Cardiac septum (tissue), 1 donor: ENCODE measurements at places on chromosomes 4 and X.

DNA sequence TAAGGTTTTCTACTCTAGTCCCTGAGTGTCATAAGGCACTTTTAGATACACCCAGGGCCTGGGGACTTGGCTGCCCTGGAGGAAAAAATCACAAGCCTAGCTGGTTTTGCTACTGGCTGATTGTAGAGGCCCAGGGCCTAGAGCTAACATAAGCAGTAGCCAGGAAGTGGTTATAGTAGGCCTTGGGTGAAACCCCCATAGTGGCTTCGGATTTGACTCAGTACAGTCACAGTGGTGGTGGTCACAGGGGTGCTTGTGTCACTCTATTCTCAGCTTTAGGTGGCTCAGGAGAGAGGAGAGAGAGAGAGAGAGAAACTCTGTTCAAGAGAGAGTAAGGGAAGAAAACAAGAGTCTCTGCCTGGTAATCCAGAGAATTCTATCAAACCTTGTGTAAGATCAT is 194.5 kb upstream of the EDA2R start:
- no peak for DNase-seq

GRCh38 chr4:94911106-94911505 is 153.4 kb downstream of the BMPR1B start:
- DNase-seq, result no peak

GRCh38 chr4:21879187-21879586 is 69.4 kb downstream of the KCNIP4 start:
- no peak for DNase-seq

DNA sequence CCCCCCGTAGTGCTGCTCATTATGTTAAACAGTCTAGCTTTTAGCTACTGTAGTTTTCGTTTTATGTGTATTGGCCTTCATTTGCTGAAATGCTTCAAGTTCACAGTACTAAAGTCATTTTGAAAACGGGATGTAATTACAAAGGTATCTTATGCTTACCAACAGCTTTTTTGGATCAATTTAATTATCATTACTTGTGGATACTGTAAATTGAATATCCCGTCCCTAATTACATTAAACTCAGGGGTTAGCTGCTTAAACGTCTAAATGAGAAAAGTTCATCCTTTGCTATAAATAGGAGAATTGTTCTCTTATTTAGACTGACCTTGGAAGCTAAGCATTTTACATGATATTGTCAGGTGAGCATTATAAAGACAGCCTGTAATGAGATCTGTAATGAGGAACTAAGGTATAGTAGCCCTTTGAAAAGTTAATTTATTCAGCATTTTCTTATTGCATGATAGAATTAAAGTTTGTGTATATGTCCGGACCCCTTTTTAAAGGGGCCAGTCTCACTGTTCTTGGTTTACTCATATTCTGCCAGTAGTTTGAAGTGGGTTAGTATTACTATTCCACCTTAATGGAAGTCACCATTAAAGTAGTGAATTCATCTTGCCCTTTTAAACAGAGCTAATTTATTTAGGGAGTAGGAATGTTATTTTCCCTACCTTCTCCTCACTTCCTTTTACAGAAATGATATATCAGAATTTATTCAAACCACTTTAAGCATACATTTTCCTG is 252.6 kb downstream of the TENM3 start:
- DNase-seq, result no peak

- no peak for DNase-seq
Observed at GRCh38 chr4:10688846-10689245, 4.3 kb upstream of the CLNK start.

DNA sequence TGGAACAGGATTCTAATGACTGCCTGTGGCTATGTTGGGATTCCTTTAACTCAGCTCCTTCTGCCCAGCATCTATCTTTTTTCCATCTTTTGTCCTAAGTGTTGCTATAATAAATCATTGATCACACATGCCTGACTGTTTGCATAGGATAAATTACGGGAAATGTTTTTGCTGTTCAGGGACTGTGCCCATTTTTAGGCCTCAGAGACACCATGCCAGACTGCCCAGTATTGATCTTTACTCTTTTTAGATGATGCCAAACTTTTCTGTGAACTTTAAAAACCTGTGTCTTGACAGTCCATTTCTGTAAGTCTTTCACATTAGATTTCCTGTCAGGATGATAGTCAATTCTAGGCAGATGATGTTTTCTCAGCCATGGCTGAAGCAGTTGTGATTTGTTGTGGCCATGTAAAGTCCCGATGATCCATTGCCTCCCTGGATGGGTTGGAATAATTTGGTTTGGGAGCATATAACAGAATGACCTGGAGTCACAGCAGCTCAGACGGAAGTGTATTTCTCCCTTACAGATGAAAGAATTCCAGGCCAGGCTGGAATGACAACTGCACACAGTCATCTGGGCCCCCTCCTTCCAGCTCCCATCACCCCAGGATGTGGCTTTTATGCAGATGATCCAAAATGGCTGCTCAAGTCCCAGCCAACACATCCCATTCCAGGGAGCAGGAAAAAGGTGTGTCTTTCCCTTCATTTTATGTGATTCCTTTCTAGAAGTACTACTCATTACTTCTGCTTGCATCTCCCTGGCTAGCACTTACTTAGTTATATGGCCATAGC is 3.4 kb downstream of the HTT-AS start:
- no peak for DNase-seq

DNA sequence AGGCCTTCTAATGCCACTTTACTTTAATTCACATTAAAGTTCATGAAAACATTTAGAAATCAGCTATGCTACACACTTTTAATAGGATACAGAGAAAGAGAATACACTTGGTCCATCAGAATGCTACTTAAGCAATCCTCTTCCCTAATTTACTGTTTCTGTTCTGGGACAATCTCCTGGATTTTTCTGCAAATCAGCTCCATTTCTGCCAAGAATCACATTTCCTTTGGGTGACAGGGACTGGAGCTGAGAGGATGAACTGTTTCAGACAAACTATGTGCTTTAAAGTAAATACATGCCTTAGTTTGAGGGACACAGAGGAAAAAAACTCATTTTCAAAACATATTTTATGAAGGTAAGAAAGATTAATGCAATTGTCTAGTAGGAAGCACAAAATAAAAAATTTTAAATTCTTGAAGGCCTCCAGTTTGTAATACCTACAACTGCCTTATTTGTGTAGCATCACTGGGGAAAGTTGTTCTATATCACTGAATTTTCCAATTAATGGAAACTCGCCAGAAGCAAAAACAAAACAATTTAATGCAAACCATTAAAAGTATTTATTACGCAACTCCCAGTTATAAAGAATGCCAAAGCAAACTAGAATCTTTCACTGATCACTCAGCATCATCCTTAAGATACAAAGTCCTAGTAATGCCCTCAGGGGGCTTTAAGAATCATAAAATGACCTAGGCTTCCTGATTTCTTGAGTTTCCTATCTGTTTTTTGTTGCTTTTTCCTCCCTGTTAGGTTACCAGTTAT is 36.3 kb downstream of the BCLAF3 start:
- DNase-seq, result no peak

DNA sequence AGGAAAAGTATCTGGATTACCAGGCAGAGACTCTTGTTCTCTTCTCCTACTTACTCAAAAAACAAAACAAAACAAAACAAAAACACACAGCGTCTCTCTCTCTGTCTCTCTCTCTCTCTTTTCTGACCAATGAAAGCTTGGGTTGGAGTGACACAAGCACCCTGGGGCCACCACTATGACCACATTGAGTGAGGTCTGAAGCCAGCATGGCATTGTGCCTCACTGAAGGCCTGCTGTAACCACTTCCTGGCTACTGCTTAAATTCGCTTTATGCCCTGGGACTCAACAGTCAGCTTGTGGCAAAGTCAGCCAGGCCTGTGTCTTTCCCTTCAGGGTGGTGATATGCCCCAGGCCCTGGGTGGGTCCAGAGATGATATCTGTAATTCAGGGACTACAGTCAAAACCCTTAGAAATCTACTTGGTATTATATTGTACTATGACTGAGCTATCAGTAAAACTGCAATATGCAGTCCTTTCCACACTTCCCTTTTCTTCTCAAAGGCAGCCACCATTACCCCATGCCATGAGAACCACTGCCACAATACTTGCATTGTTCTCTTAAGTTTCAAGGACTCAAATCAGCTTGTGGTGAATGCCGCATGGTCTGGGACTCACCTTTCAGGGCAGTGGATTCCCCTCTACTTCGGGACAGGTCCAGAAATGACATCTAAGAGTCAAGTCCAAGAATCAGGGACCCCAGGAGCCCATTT is 606.8 kb upstream of the KLHL4 start:
- DNase-seq, result no peak

GRCh38 chrX:66045894-66046293 is 6.0 kb upstream of the VSIG4 start:
- DNase-seq, result no peak

DNA sequence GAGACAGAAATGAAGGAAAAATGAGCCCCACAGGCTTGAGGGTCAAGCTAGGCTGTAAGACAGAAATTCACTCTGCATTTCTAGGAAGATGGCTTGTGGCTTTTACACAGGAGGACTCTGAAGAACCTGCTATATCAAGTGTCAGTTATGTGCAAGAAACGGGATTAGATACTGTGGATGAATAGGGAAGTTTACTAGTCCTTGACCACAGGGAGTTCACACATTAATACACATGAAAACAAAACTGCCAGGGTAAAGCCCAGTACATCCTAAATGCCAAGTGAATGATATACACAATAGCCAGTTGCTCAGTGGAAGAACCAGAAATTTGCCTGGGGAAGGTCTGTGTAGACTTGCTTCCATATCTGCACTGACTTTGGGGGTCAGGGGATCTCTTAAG is 53.5 kb downstream of the TMEM131L start:
- DNase-seq, result no peak

GRCh38 chr4:128029907-128030306 is 31.2 kb upstream of the LARP1B start:
- DNase-seq, result no peak

DNA sequence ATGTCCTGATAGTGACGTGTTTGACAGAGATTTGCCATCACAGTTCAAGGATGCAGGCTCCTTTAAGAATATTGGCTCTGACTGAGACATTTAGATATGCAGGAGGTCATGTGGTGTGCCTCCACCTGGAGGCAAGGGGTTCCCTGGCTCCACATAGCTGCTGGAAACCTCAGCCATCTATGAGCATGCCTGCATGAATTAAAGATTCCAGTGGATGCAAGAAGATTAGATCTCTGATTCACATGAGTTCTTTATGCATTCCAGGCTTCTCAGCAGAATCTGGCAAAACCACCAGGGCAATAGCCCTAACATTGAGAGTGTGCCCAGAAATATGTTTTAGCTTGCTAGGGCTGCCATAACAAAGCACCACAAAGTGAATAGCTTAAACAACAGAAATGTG is 298.5 kb upstream of the AADAT start:
- no peak for DNase-seq

- DNase-seq, result no peak
Observed at GRCh38 chr4:123304151-123304964, 92.2 kb upstream of the SPRY1 start.

GRCh38 chr4:102454268-102454667 is 46.9 kb upstream of the NFKB1 start:
- no peak for DNase-seq

DNA sequence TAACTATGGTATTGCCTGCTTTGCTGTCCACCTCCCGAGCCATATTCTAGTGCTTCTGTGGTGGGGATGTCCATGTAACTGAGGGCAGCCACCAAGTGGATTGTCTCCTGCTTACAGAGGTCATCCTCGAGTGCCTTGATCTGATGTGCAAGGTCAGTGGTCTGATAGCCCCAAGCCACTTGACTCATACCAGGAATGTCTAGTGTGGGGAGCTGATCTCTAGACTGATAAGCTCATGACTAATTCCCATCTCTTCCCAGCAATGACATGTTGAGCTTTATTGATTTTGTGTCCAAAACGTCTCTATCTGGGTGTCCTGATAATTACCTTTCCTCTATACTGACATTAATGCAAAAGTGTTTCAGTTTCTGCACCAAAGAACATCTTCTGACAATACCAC is 168.4 kb upstream of the WDR1 start:
- DNase-seq, result no peak

GRCh38 chrX:38664285-38664684 is 102.9 kb downstream of the TSPAN7 start:
- DNase-seq, result no peak

DNA sequence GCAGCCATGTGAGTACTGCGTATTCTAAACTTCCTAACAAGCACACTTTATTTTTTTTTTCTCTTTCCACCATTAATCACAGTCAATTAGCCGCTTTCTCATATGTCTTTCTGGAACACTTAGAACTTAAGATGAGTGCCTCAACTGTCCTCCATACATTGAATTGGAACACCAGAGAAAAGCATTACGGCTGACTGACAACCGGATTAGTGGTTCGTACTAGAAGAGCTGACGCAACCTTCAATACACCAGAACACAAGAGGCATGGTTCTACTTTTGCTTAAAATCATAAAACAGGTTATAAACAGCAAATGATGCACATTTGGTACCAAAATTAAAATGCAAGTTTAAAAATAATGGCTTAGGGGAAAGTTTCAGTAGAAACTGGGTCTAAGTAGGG is 3.3 kb downstream of the TMEM47 start:
- DNase-seq, result no peak

- DNase-seq, result no peak
Observed at GRCh38 chr4:154779362-154779947, 1.6 kb upstream of the RBM46 start.

DNA sequence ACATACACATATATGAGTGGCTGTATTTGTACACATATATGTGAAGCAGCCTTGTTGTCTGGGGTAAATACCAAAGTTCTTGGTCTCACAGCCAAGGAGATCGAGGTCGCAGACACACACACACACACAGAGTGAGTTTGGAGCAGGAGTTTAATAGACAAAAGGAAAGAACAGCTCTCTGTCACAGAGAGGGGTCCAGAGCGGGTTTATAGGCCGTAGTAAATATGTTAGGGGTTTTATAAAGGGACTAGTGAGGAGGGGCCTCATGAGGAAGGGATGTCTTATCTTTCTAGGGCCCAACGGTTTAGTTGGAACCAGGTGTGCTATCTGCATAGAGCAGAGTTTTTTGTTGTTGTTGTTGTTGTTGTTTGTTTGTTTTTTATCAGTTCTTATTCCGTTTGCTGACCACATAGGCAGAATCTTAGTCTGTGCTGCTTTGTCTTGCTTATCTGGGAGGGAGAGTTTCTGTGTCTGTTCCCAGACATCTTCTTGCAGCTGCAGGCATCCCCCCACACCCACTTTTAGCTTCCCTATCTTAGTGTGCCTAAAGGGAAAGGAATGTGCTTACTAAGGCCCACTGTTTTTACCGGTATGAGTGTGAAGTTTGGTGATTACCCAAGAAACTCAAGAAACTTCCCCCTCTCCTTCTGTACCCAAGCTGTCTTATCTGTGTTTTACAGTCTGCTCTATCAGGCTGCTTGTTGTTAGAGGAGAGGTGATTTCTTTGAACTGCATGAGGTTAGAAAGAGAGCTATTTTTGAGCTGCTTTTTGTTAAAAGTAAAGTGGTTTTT is 91.9 kb downstream of the TENT5D start:
- no peak for DNase-seq

- no peak for DNase-seq
Observed at GRCh38 chr4:159171287-159171686, 68.4 kb downstream of the RAPGEF2 start.

GRCh38 chr4:42626629-42627146 is 30.2 kb downstream of the ATP8A1 start:
- no peak for DNase-seq
